ENCODE measurements at places on chromosomes 11 and 22.

DNA sequence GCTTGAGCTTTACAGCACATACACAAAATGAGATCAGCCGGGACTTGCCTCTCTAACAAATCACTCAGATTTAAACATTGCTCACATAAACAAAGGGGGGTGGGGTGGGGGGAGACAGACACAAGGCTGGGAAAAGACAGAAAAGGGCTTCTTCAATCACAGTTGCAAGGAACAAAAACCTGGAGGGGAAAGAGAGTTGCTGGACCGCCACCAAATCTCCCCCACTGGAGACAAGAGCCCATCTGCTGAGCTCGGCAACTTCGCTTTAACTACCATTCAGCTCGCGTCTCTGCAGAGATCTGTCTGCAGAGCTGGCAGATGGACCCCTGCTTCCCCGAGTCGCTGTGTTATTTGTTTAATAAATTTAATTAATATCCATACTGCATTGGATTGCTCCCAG, 165.0 kb downstream of the RCN1 start:
- no peak overlapping the region for H3K27ac ChIP-seq
- H3K27me3 ChIP-seq: peaks cover 51% of the 10 kb centered on the region
- H3K4me3 ChIP-seq: no peak overlapping the region
- no peaks in the 10 kb centered on the region for H3K36me3 ChIP-seq
- DNase-seq: no peak

GRCh38 chr22:19357270-19358105, 66.0 kb upstream of the CLTCL1 start:
- H3K27me3 ChIP-seq: no peaks in the 10 kb centered on the region
- H3K27ac ChIP-seq: no peak overlapping the region
- peaks cover 21% of the 10 kb centered on the region for H3K36me3 ChIP-seq
- peak; percentile 23 for DNase-seq
- H3K4me3 ChIP-seq: no peak overlapping the region

GRCh38 chr11:128022007-128022368, 565.4 kb downstream of the ETS1 start:
- no peak overlapping the region for H3K27ac ChIP-seq
- peak; percentile 75 for DNase-seq
- H3K36me3 ChIP-seq: no peaks in the 10 kb centered on the region

DNA sequence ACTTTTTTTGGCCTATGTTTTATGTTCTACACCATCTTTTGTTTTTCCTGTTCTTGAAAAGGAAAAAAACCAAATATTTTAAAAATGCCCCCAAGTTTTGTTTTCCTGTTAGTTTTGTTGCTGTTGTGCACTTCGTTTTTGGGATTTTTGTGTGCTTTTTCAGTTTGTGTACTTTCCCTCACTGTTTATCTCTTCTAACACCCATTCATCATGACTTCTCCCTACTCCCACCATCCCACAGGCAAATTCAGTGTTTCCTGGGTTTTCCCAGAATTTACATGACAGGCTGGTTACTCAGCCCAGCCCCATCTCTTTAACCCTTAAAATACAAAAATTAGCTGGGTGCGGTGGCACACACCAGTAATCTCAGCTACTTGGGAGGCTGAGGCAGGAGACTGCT, 15.6 kb downstream of the TMEM123 start:
- peak; percentile 39 for DNase-seq
- H3K27ac ChIP-seq: peak overlapping the region; percentile 87
- peaks cover 25% of the 10 kb centered on the region for H3K4me1 ChIP-seq
- H3K4me3 ChIP-seq: no peak overlapping the region

DNA sequence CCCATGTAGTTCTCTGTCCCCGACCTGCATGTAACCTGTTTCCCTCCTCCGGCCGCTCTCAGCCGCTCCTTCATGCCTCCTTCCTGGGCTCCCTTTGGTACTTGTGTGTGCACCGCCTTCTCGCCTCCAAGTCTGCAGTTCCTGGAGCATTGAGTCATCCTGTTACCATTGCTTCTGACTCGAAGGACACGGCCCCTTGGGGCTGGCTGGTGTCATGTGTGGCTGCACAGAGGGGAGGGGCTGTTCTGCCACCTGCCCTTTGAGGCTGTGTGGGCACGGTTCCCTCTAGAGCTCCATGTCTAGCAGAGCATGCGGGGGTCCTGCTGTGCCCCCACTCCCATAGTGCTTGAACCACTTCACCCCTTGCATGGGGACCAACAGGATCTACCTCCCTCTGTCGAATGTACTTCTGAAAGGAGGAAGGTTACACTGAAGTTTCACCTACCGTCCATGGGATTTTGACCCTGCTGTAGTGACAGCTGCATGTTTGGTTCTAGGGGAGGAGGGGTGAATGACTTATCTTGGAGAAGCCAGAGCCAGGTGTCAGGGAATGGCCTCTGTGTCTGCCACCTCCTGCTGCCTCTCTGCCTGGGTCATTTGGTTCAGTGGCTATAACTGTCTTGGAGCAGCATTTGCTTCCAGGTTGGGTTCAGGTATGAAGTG, 39.6 kb downstream of the BCR start:
- H3K4me3 ChIP-seq: 0 out of 2 replicates have a peak overlapping the region, but pooled peaks have one; percentile 19
- peak; percentile 73 for DNase-seq
- no peaks in the 10 kb centered on the region for H3K36me3 ChIP-seq
- peak overlapping the region; percentile 96 for H3K27ac ChIP-seq

DNA sequence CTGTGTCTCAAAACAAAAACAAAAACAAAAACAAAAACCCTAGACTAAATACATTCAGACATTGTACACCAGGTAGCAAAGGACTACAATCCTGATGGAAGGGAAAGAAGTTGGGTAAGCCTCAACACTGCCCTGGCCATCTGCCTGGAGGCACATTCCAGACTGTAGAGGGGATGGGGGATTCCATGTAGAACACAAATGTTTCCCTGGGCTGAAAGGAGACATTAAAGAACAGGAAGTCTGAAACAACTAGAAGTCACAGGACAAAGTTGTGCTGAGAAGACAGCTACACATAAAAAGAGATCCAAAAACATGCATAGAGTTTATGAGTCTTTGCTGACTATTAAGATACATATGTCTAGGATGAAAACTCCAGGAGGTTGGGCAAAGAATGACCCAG, 83.9 kb downstream of the RRAS2 start:
- H3K4me1 ChIP-seq: peaks cover 16% of the 10 kb centered on the region
- 0 out of 2 replicates have a peak overlapping the region, but pooled peaks have one; percentile 1 for H3K27ac ChIP-seq
- H3K36me3 ChIP-seq: peaks cover 66% of the 10 kb centered on the region

- no peak for DNase-seq
- H3K4me1 ChIP-seq: peaks cover 16% of the 10 kb centered on the region
- no peak overlapping the region for H3K4me3 ChIP-seq
- H3K27ac ChIP-seq: no peak overlapping the region
- H3K27me3 ChIP-seq: no peaks in the 10 kb centered on the region
- no peaks in the 10 kb centered on the region for H3K36me3 ChIP-seq
These were observed 6.0 kb downstream of the ACO2 start for GRCh38 chr22:41474872-41475451.
